Right kidney (tissue), 9 donors: ENCODE measurements at places on chromosomes 12 and 14.

GRCh38 chr14:99840774-99841305, 47.6 kb downstream of the EML1 start:
- DNase-seq = no peak

GRCh38 chr12:45435945-45436710, 220.2 kb downstream of the ANO6 start:
- no peak for DNase-seq

DNA sequence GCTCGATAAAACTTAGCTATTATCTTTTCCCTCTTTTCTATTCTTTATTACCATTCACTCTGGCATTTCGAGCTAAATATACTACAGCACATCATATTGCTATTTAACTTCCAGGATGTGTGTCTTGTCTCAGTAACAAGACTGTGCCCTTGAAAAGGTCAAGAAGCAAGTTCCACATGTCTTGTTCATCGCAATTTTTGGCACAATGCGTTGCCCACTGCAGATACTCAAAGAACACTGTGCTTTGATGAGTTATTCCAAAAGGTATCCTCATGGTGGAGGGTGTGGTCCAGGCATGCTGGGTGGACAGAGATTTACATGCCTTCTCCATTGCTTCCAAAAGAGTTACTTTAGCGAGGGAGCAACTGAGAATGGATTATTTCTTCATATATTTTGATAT, 6.6 kb downstream of the E2F7 start:
- no peak for DNase-seq

- no peak for DNase-seq
These were observed 31.0 kb downstream of the TMEM116 start for GRCh38 chr12:111981987-111982386.

DNA sequence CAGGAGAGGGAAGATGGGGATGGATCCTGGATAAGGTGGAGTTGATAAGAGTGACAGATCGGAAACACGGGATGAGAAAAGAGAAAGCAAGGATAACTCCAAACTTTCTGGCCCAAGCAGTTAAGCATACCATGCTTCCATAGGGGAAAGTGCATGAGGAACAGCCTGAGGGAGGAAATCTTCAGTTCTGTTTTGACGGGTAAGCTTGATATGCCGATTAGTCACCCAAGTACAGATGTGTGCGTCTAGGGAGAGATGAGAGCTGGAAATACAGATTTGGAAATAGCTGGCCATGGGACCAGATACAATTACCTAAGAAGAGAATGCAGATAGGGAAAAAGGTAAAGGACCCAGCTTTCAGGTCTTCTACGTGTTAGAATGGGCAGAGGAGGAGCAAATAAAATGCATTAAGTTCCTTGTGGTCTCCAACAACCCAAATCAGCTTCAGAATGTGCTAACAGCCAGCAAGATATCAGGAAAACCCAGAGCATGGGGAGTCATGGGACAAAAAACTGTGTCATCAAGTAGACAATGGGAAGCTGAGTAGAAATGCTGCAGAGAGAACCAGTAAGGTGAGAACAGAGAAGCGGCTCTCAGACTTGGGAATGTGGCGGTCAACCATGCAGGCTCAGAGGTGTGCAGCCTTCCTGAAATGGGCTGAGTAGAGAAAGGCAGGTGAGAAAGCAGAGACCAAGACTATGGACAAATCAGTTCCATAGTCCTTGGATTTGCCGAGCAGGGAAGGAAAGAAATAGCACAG, 56.3 kb downstream of the PPP1R36 start:
- no peak for DNase-seq

DNA sequence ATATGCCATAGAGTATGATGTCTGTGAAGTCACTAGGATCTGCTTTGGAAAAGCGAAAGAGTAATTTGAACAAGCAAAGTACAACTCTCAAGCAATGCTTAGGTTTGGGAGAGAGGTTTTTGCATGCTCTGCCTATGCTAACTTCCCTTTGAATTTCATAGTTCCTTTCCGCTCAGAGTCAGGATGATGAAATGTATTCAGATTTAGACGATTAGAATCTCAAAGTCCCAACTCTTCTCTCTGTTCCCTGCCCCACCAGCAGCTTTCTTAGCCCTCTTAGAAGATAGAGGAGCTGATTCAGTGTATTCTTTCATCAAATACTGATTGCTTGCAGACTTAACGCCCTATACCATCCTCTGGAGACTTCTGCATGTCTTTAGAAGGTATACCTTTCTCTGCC, 11.5 kb downstream of the RAB5B start:
- DNase-seq = no peak
